ENCODE measurements at places on chromosomes 5 and 9.

GRCh38 chr5:11507156-11507910, 396.9 kb downstream of the CTNND2 start:
- DNase-seq, result no peak

- no peak for DNase-seq
Observed at GRCh38 chr5:88878976-88879375, 4.0 kb downstream of the MEF2C start.

- DNase-seq, result peak; percentile 90
Observed at GRCh38 chr5:159448-160172, 31.7 kb upstream of the LRRC14B start.

GRCh38 chr5:87944553-87945285, 323.9 kb downstream of the TMEM161B start:
- no peak for DNase-seq

- DNase-seq, result no peak
Observed at GRCh38 chr5:179858241-179858585, 404 bp downstream of the MRNIP start.

DNA sequence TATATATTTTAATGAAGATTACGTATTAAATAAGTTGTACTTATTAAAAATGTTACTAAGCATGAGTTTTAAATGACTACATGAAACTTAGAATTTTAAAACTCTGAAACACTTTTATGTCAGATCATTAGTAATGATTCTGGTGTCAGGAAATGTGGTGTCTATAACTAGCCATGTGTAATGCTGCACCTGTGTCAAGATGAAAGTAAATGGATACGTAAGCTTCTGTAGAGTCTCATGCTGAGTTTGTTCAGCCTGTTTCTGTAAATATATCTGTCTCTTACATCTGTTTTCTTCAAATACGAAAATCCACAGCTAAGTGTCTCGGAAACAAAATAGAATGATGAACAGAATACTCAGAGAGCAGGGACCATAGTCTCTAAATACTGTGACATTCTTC, 278.0 kb upstream of the SMC2 start:
- DNase-seq, result no peak

- DNase-seq, result no peak
Observed at GRCh38 chr9:16912197-16912596, 41.7 kb upstream of the BNC2 start.

DNA sequence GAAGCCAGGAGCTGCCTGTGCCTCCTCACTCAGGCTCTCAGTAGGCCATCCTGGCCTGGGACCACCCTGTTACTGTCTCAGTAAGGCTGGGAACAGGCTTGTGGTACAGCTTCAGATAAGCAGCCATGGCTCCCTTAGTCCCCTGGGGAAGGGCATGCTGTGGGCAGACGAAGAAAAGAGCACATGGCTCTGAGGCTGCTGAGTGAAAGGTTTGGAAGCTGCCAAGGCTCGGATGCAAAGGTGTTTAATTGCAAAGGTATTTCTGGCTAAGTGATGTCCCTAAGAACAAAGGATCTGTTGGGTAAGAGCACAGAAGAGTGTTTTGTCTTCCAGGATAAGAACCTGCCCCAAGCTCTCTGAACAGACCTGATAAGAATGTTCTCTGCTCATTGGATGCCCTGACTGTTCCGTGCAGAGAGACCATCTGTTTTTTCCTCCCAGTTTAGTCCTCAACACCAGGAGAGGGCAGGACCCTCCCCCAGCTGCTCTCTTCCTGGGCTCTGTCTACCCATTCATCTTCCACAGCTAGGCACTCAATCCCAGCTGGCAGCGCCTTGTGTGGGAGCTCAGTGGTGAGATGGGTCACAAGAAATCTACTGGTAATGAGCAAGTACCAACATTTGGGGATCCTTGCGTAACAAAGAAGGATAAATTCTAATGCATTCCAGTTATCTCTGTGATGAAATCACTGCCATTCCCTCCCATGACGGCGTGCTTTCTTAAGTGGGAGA, 17.7 kb downstream of the ANGPTL2 start:
- DNase-seq, result no peak

DNA sequence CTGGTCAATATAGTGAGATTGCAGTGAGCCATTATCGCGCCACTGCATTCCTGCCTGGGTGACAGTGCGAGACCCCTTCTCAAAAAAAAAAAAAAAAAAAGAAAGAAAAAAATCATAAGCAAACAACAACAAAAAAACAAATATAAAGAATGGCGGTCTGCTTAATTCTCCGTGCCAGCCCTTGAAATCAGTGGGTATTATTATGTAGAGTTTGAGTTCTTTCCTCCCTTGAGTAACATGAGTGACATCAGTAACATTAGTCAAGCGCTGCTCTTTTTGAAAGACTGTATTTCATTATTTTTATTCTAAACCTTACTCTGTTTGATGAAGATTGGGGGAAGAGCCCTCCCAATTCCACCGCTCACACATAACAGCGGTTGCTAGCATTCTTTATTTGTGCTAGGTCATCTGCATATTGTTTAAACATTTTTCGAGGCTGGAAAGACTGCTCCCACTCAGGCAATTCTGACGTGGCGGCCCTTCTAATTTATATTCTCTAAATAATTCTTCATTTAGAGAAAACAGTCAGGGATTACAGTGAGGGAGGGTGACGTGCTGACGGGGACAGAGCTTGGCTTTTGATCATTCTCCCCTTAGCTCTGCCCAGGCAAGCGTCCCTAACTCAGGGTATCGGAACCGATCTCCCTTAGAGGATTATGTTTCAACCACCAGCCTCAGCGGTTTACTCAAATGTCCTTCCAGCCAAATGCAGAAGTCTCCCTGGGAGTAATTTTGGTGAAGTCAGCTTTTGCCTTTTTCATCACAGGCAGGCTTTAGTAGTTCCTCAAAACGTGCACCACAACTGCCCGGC, 860 bp upstream of the MARCHF6 start:
- no peak for DNase-seq

DNA sequence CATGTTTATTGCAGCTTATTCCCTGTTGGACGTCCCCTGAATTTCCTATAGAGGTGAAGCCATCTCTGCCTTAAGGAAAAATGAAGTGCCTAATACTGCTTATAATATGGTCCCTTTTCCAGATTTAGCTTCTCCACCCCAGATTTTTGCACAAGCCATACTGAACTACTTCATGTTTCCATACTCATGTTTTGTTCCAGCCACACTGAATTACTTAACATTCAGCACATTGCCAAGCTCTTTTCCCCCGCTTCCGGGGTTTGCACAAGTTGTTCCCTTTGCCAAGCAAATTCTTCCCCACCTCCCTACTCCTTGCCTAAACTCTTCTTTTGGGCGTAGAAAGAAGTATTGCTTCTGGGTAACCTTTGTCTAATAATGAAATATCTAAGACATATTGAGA, 1.7 kb upstream of the CNTRL start:
- peak; percentile 84 for DNase-seq

DNA sequence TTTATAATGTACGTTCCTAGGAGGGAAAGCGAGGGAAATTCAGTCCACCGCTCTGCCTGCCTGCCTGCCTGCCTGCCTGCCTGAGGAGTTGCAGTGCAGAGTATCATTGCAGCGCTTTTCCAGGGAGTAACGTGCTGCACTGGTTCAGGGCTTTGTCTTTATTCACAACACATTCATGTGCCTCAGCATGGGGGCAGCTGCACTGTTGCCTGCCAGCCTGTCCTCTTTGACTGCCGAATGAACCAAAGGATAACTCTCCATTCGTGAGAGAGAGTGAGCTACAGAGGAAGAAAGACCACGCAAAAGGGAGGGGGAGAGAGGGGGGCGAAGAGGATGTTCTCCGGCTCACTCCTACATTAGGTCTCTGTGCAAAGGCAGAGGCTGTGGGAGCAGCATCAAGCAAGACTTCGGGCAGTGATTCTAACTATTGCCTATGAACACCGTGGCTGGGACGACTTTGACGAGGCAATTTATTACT, 791.2 kb downstream of the MAT2B start:
- DNase-seq, result peak; percentile 27

DNA sequence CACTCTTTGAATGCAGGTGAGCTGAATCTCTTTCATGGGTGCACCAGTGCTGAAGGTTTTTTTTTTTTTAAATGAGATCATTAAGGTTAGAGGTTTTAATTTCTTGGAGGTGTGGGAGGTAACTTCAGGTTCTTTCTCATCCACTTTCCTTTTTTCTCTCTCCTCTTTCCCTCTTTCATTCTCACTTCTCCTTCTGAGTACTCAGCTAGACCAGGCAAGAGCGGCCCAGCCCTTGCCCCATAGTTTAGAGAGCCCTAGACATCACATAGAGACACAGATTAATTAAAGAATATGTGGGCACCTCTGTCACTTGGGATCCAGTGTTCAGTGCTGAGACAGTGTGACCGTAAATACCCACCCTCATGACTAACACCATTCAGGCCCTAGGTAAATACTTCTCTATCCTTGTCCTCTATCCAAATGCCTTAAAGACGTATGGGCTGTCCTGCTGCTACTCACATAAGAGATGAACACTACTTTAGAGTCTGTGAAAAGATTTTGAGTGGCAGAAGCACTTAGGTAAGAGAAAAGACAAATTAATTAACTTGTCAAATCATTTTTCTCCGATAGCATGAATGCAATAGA, 174.1 kb downstream of the TLE4 start:
- no peak for DNase-seq

GRCh38 chr9:121703014-121703734, 51.7 kb downstream of the DAB2IP start:
- no peak for DNase-seq

DNA sequence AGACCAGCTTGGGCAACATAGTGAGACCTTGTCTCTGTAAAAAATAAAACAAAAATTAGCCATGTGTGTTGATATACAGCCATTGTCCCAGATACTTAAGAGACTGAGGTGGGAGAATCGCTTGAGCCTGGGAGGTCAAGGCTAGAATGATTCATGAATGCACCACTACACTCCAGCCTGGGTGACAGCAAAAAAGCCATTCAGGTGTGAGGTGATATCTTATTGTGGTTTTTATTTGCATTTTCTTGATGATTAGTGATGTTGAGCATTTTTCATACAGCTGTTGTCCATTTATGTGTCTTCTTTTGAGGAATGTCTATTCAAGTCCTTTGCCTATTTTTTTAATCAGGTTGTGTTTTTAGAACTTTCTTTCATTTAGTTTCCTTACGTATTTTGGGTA, 23.2 kb downstream of the MTAP start:
- DNase-seq, result no peak

- DNase-seq, result no peak
Observed at GRCh38 chr5:15748266-15748665, 248.3 kb downstream of the FBXL7 start.

DNA sequence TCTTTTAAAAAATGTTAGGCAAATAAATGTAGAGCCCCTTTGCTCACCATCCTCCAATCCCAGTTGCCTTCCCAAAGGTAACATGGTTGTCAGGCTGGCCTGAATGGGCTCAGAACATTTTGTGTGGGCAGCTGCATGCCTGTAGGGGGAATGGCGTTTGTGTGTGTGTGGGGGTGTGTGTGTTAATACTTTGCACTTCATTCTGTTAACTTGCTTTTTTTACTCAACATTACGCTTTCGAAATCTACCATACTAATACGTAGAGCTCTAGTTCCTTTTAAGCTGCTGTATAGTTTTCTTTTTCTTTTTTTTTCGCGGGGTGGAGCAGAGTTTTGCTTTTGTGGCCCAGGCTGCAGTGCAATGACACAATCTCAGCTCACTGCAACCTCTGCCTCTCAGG, 14.0 kb downstream of the MYOZ3 start:
- DNase-seq, result no peak

Measured in fibroblast of upper back skin (primary cell).